Iris pigment epithelial cell (primary cell): ENCODE measurements at places on chromosomes 1 and 21.

DNA sequence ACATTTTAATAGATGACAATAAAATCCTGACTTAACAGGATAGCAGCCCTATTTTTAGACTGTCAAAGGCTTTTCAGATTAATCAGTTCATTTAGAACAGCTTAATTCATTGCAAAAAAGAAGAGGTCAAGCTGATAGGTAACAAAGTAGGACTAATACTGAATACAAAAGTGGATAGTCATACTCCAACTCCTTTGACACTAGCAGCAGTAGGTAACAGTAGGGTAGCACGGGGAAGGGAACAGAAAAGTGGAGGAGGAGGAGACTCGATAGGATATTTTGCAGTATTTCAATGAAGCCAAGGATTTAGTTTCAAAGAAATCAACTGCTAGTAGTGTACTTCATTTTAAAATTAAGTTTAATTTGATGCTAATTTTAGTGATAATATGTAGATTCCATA is 51.1 kb downstream of the USP1 start:
- no peak for DNase-seq

DNA sequence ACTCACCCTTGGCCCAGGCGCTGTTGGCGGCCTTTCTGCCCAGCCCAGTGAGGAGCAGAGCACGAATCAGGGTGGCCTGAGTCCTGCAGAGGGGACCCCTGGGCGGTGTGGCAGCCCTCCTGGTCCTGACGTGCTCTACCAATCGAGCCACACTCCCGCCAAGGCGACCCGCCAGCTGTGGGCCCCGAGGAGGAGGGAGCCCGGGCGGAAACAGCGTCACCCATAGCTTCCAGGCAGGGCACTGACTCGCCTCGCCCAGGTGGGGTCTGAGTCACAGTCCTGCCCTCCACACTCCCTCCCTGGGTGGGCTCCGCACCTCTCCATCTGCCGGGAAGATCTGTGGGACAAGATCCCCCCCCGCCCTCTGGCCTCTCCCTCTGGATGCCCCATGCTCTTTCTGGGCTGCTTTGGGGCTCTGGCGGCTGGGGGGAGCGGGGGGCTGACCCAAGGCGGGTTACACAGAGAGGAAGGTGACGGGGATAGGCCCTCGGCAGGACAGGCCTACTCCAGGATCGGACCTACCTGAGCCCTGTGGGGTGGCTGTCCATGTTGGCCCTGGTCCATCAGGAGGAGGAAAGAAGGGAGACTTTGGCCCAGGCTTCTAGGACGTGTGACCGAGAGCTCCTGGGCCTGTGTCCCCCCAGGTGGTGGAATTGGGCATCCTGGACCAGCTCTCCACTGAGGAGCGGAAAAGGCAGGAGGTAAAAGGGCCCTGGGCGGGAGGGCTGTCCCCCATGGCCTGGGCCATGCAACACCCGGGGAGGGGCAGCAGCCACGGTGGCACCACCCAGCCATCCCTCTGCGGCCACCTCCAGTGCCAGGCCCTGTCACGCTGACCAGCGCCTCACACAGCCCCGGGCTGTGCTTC is 14.0 kb downstream of the ARHGEF16 start:
- DNase-seq: no peak

DNA sequence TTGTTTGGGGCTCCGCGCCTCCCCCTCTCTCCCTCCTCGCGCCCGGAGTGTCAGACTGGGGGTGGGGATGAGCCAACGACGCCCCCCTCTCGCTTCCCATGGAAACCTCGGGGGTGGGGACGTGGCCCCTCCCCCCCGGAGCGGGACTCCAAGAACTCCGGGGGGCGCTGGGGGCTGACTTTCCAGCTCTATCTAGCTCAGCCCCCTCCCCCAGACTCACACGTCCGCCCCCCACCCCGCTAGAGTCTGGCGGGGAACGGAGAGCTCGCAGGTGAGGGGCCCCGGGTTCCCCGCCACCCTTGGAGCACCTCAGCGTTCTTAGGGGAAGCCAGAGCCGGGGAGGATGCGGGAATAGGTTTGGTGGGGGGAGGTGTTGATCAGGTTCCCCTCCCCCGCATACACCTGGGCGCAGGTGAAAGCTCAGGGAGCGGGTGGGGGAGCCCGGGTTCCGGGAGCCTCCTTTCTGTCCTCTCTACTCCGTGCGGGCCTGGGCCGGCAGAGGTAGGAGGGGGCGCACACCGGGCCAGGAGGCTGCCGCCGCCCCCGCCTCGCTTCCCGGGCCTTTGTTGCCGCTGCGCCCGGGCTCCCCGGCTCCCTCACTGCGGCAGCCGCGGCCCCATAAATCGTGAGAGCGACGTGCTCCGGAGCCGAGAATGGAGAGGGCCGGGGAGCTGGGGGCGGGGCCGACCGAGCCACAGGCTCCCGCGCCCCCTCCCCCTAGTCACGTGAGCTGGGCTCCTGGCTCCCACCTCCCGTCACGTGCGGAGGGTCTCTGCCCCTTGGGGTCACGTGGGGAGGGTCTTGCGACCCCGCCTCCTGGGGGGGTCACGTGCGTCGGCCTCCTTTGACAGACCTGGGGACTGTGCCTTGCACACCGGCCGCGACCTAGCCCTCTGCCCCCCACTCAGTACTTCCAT is 1.9 kb downstream of the EFNA3 start:
- DNase-seq: no peak

DNA sequence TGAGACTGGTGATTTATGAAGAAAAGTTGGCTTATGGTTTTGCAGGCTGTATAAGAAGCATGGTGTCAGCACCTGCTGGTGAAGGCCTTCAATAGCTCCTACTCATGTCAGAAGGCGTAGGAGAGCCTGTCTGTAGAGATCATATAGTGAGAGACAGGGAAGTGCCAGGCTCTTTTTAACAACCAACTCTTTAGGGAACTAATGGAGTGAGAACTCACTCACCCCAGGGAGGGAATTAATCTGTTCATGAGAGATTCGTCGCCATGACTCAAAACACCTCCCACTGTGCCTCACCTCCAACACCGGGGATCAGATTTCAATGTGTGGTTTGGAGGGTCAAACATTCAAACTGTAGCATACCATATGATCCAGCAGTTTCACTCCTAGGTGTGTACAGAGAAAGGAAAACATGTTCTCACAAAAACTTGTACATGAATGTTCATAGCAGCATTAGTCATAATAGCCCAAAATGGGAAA is 72.6 kb downstream of the TTC3 start:
- peak; percentile 90 for DNase-seq

GRCh38 chr1:226569879-226570547 is 21.4 kb downstream of the STUM start:
- DNase-seq: no peak

- no peak for DNase-seq
Measured at GRCh38 chr21:14288922-14289321, 73.0 kb downstream of the RBM11 start.

DNA sequence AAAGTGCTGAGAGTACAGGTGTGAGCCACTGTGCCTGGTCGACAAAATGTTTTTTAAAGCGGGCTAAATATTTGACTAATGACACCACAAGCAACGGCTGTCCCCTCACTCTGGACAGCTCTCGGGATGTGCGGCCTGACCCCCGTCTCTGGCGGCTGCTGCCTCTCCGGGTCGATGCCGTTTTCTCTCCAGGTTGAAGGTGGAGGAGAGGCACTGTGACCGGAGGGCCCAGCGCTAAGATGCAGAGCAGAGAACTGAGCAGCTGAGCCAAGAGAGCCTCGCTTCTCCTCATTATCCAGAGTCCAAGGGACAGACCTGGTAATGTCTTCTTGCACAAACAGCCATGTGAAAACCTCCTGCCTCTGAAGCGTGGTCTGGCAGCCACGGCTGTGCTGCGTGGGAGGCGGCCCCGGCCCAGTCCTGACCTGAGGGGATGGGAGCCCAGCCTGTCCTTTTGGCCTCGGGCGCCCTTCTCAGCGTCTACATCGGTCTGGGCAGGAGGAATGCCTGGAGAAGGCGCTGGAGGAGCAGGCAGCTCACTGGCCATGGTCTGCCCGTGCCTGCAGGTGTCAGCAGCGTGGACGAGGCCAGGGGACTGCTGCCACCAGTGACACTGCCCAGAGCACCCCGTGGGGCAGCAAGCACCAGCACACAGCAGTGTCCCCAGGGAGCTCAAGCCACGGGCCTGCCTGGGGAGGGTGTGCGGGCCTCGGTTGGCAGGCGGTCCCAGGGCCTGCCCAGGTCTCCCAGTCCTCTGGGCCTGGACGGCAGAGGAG is 10.3 kb downstream of the MORN1 start:
- no peak for DNase-seq

DNA sequence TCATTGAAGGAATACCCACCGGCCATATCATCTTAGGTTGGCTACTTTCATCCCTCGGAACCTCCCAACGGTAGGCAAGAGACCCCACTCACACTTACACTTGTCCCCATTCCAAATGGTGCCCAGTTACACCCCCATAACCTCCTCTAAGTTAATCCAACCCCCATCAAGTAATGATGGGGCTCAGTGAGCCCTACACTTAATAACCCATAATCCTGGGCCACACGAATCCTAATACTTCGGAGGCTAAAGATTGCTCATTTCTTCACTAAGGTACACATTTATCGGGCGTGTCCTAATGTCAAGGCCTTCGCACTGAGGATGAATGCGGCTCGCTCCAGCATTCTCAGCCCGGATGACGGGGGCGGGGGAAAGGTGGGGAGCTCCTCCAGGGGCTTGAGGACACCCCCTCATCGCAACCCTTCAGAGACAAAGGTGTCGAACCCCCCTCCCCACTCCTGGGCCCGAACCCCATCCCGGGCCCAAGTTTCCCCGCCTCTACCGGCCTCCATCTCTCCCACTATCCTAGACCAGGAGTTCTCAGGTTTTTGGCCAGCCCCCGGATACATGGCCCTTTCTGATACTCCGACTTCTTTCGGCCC is 435 bp downstream of the ILF2 start:
- no peak for DNase-seq

DNA sequence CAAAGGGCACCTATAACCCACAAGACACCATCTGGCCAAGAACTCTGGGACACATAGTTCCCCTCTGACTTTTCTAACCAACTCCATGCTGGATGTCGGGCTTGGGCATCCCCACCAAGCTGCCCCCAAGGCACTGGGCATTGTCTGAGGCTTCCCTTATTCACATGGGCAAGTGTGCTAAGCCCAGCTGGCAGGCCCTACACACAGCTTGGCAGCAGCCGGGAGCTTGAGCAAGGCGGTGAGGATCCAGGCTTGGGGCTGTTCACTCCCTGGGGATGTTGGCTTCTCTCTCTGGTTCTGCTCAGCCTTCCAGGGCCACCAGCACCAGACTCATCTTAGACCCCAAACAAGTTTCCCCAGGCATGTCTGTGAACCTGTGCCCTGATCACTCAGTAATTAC is 138.3 kb upstream of the KAZN start:
- no peak for DNase-seq

GRCh38 chr21:26070121-26070520 is 100.4 kb downstream of the APP start:
- no peak for DNase-seq

GRCh38 chr1:28447679-28448078 is 58.2 kb upstream of the RCC1 start:
- DNase-seq: no peak

GRCh38 chr1:156489166-156489934 is 11.2 kb downstream of the MEF2D start:
- no peak for DNase-seq

DNA sequence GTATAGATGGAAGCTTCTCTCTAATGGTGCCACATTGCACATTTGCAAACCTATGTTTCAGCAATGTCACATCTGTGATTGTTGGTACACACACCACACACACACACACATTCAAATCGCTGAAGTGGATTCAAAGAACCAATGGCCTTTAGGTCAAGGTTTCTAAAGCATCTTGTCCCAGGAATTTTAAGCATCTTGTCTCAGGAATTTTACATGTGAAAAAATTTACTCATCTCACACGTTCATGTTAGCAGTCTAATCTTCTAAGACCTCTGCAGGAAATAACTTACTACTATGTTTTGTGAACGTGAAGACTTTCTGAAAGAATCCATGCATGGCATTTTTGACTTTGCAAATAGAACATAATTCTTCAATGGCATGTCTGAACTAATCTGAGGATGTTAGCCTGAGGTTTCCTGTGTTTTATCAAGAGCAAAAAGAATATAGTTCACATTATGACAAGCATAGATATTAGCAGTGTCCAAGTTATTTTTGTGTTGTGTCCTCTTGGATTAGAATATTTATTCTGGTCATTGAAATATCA is 125.1 kb downstream of the CYYR1 start:
- no peak for DNase-seq

GRCh38 chr1:157135646-157136045 is 2.5 kb downstream of the ETV3 start:
- DNase-seq: peak; percentile 32

DNA sequence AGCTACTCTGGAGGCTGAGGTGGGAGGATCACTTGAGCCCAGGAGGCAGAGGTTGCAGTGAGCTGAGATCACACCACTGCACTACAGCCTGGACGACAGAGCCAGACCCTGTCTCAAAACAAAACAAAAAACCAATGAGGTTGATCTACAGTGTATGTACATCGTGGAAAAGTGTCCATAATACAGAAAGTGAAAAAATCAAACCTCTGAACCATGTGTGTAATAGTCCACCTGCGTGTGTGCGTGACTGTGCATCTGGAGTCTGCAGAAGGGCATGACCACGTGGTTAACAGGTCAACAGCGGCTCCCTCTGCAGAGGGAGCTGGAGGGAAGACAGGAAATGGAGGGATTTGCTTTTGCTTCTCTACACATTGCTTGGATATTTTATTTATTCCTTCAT is 32.4 kb upstream of the ENO1 start:
- DNase-seq: peak; percentile 75

DNA sequence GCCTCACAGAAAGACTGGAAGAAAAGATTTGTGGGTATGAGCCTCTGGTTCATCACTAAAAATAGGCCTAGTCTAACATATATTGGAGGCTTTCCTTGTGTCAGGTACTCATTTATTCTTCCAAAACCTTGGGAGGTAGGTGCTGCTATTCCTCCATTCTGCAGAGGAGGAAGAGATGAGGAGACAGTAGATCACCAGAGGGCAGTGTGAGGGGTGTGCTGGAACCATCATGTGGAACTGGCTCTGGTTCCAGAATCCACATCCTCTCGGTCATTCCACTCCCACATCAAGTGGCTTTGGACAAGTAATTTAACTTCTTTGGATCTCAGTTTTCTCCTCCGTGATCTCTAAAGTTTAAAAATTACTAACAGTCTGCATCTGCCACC is 7.4 kb upstream of the INKA2 start:
- DNase-seq: no peak

GRCh38 chr1:219385787-219386427 is 212.2 kb downstream of the LYPLAL1 start:
- DNase-seq: peak; percentile 74

- no peak for DNase-seq
Measured at GRCh38 chr1:236173174-236173767, 30.9 kb downstream of the GPR137B start.

- no peak for DNase-seq
Measured at GRCh38 chr21:44530903-44531605, 8.9 kb downstream of the KRTAP10-1 start.

DNA sequence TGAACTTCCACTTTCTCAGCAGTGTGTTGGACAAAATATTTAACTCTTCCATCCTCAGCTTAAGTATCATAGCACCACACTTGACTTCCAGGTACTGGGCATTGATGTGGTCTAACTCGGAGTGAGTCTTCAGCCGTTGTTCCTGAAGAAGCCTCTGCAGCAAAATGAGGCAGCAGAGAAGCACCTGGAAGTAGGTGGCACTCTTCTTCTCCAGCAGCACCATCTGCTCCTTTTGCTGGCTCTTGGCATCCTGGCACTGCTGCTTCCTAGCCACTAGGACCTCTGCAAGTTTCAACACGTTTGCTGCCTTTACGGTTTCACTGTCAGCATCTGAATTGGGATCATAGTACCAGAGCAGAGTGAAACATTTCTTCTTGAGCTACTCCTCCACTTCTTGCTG is 162.5 kb upstream of the GORAB start:
- no peak for DNase-seq
